Thyroid gland (tissue), 4 donors: ENCODE measurements at places on chromosomes 4 and X. TPM values are rescaled to one million over a fixed set of nuclear protein-coding genes. Genes with fewer than 3 reads are reported as not detected.

The SHROOM2 gene
- 16.5 TPM for total RNA-seq

The MAP7D2 gene
- total RNA-seq = not detected

DNA sequence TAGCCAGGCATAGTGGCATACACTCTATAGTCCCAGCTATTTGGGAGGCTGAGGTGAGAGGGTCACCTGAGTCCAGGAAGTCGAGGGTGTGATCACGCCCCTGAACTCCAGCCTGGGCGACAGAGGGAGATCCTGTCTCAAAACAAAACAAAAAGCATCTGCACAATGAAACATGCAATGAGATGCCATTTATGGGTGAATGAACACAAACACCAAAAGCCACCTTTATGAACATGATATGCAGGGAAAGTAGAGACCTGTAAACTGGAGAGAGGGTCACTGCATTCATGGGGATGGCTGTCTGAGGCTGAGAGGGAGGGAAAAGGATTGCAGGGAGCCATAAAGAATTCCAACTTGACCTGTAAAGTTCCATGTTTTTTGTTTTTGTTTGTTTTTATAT, 70.7 kb downstream of the EVC start:
- no peak for DNase-seq
- peaks cover 10% of the 10 kb centered on the region for H3K36me3 ChIP-seq
- H3K27ac ChIP-seq = no peak overlapping the region
- H3K4me3 ChIP-seq = no peak overlapping the region

- H3K27ac ChIP-seq = no peak overlapping the region
- DNase-seq = no peak
- no peaks in the 10 kb centered on the region for H3K36me3 ChIP-seq
- H3K27me3 ChIP-seq = no peaks in the 10 kb centered on the region
Measured at GRCh38 chr4:5034206-5034605, 14.9 kb upstream of the CYTL1 start.

- H3K4me3 ChIP-seq = no peak overlapping the region
- no peak overlapping the region for H3K27ac ChIP-seq
- no peaks in the 10 kb centered on the region for H3K27me3 ChIP-seq
- no peaks in the 10 kb centered on the region for H3K4me1 ChIP-seq
Measured at GRCh38 chr4:114964026-114964425, 149.4 kb downstream of the NDST4 start.
